ENCODE measurements at places on chromosomes 5 and 9.

GRCh38 chr5:74239261-74239660 lies 401.3 kb downstream of the ENC1 start:
- no peaks in the 10 kb centered on the region for H3K36me3 ChIP-seq
- no peaks in the 10 kb centered on the region for H3K4me1 ChIP-seq
- no peak overlapping the region for H3K27ac ChIP-seq
- no peaks in the 10 kb centered on the region for H3K27me3 ChIP-seq
- H3K4me3 ChIP-seq: no peak overlapping the region
- DNase-seq: no peak

- H3K4me3 ChIP-seq: no peak overlapping the region
- no peaks in the 10 kb centered on the region for H3K4me1 ChIP-seq
- H3K27ac ChIP-seq: no peak overlapping the region
- no peak for DNase-seq
- H3K36me3 ChIP-seq: no peaks in the 10 kb centered on the region
Observed at GRCh38 chr9:112970939-112971338, 41.1 kb downstream of the ZNF883 start.

- H3K4me3 ChIP-seq: no peak overlapping the region
- H3K27me3 ChIP-seq: no peaks in the 10 kb centered on the region
- H3K4me1 ChIP-seq: peaks cover 3% of the 10 kb centered on the region
Observed at GRCh38 chr5:44538797-44539601, 149.8 kb upstream of the FGF10 start.

DNA sequence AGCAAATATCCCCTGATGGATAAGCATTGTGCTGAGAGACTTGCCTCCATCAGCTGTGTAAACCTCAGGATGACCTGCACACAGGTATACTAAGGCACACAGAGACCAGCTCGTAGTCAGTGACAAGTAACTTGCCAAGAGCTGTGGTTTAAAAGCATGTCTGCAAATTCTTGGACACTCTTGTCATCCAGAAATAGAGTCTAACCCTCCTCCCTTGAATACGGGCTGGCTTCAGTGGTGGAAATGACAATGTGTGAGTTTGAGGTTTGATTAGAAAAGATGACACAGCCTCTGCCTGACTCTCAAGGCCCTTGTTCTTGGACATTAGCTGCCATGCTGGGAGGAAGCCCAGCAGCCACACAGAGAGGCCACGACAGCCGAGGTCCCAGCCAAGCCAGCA lies 114.4 kb downstream of the GADD45G start:
- no peak overlapping the region for H3K27ac ChIP-seq
- H3K36me3 ChIP-seq: no peaks in the 10 kb centered on the region
- peaks cover 6% of the 10 kb centered on the region for H3K4me1 ChIP-seq
- no peak overlapping the region for H3K4me3 ChIP-seq
- no peak for DNase-seq

GRCh38 chr9:109408759-109409462 lies 88.1 kb upstream of the EPB41L4B start:
- H3K27ac ChIP-seq: peak overlapping the region; percentile 95
- peaks cover 31% of the 10 kb centered on the region for H3K4me1 ChIP-seq
- H3K36me3 ChIP-seq: no peaks in the 10 kb centered on the region
- peak; percentile 74 for DNase-seq
- peak overlapping the region; percentile 64 for H3K4me3 ChIP-seq

- H3K4me3 ChIP-seq: no peak overlapping the region
- H3K27ac ChIP-seq: no peak overlapping the region
- peaks cover 19% of the 10 kb centered on the region for H3K4me1 ChIP-seq
- H3K27me3 ChIP-seq: no peaks in the 10 kb centered on the region
- DNase-seq: no peak
Observed at GRCh38 chr9:78967596-78968217, 604.1 kb upstream of the TLE4 start.

GRCh38 chr5:93608855-93609254 lies 25.8 kb downstream of the NR2F1 start:
- no peak overlapping the region for H3K27ac ChIP-seq
- peaks cover 51% of the 10 kb centered on the region for H3K27me3 ChIP-seq
- DNase-seq: no peak
- no peaks in the 10 kb centered on the region for H3K36me3 ChIP-seq
- H3K4me3 ChIP-seq: no peak overlapping the region

DNA sequence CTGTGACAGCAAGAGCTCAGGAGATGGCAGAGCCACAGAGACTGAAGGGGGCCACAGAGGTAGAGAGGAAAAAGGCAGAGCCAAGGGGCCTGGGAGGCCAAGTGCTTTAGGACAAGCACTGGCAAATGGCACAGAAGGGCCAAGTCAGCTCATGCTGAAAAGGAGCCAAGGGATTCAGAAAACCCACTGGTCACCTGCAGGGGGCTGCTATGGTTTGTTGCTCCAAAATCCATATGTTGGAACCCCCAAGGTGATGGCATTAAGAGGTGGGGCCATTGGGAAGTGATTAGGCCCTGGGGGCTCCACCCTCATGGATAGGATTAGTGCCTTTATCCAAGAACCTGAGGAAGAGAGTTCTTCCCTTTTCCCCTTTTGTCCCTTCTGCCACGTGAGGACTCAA lies 165.4 kb downstream of the ARSB start:
- no peak for DNase-seq
- no peak overlapping the region for H3K27ac ChIP-seq
- H3K27me3 ChIP-seq: no peaks in the 10 kb centered on the region
- no peak overlapping the region for H3K4me3 ChIP-seq

DNA sequence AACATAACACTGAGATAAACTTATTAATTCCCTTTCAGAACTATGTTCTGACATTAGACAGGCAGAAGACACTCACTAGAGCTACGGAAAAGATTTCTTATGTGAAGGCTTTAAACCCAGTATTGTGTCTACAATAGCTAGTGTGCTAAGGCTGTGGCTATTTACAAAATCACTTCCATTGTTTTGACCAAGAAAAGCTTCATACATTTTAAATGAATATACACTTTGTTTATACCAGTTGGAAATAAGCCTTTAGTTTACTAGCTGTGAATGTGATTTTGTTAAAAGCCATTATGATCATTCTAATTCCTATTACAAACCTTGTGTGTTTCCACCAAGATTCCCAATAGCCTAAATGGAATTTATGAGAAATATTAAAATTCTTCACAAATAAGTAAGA lies 83.0 kb downstream of the AGTPBP1 start:
- H3K27ac ChIP-seq: no peak overlapping the region
- no peak overlapping the region for H3K4me3 ChIP-seq
- no peaks in the 10 kb centered on the region for H3K4me1 ChIP-seq
- no peak for DNase-seq
- H3K27me3 ChIP-seq: no peaks in the 10 kb centered on the region
- H3K36me3 ChIP-seq: no peaks in the 10 kb centered on the region

GRCh38 chr5:14599476-14600127 lies 18.0 kb downstream of the OTULINL start:
- H3K4me3 ChIP-seq: no peak overlapping the region
- no peak for DNase-seq
- H3K27ac ChIP-seq: no peak overlapping the region

DNA sequence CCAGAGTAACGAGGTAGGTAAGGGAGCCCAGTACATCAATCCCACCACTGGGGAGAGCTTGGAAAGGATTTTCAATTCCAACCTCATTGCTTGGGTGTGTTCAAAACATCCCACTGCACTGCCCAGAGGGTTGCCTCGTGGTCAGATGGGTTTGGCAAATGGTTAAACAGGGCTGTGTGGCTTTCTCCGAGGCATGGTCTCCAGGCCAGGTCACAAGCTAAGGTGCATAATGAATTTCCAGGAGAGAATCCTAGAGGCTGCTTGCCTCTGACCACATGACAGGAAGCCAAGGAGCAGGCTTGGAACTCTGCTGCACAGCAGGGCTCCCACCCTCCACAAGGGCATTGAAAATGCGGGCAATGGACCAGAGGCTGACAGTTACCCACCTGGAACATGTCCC lies 51.6 kb downstream of the DAP start:
- peaks cover 6% of the 10 kb centered on the region for H3K27me3 ChIP-seq
- H3K36me3 ChIP-seq: peaks cover 12% of the 10 kb centered on the region
- H3K4me3 ChIP-seq: no peak overlapping the region
- H3K4me1 ChIP-seq: no peaks in the 10 kb centered on the region
- DNase-seq: no peak

DNA sequence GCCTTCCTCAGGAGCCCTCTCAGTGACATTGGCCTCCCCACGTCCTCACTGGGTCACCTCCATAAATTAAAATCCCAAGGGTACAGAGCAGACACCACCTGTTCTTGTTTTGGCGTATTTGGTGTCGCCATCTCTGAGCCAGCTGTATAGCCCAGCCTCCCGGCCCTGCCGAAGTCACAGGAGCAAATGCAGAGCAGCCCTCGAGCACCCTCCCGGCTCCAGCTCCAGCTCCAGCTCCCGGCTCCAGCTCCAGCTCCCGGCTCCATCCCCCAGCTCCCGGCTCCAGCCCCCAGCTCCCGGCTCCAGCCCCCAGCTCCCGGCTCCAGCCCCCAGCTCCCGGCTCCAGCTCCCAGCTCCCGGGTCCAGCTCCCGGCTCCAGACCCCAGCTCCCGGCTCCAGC lies 74.3 kb downstream of the ZNF354C start:
- no peak for DNase-seq
- peaks cover 6% of the 10 kb centered on the region for H3K27me3 ChIP-seq
- H3K27ac ChIP-seq: no peak overlapping the region
- H3K4me3 ChIP-seq: no peak overlapping the region
- H3K36me3 ChIP-seq: peaks cover 4% of the 10 kb centered on the region

GRCh38 chr9:127543221-127543620 lies 68.9 kb upstream of the STXBP1 start:
- H3K4me3 ChIP-seq: no peak overlapping the region
- peaks cover 12% of the 10 kb centered on the region for H3K4me1 ChIP-seq
- H3K36me3 ChIP-seq: peaks cover 4% of the 10 kb centered on the region

DNA sequence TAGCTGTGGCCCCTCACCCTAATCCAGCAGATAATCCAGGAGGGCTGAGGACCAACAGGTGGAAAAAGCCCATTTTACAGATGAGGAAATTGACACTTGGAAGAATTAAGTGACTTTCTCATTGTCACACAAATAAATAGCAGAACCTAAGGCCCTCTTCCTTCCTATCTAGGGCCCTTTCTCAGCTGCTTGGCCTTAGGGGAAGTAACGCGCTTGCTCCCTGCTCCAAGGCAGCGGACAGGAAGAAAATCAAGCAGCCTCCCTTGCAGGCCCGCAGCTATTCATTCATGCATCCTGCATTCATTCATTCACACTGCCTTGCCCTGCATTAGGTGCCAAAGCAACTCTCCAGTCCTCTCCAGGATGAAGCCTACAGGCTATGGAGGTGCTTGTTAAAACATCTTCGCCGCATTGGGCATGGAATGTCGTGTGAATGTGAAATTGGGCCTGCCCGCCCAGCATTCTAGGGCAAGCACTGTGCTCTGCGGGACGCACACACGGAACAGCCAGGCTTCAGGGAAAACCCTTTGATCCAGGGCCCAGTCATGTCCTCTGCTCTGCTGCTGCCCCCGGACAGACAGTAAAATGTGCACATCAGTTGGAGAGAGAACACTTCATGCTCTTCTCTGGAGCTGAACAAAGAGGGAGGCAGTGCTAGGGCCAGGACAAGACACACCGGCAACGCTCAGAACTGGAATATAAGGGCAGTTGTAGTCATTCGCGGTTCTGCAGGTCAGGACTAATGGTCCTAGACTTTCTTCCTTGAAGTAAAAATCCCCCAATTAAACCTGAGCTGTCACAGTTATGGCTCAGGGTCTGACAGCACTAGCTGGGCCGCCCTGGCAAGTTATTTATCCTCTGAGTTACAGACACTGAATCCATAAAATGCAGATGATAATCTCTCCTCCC lies 166.0 kb downstream of the COL23A1 start:
- no peaks in the 10 kb centered on the region for H3K27me3 ChIP-seq
- no peak overlapping the region for H3K4me3 ChIP-seq
- H3K36me3 ChIP-seq: peaks cover 5% of the 10 kb centered on the region
- H3K4me1 ChIP-seq: peaks cover 13% of the 10 kb centered on the region
- no peak for DNase-seq

GRCh38 chr9:17750269-17750668 lies 171.4 kb downstream of the SH3GL2 start:
- DNase-seq: no peak
- H3K27ac ChIP-seq: no peak overlapping the region
- H3K36me3 ChIP-seq: peaks cover 4% of the 10 kb centered on the region
- H3K4me1 ChIP-seq: peaks cover 6% of the 10 kb centered on the region

- H3K36me3 ChIP-seq: no peaks in the 10 kb centered on the region
- H3K4me1 ChIP-seq: peaks cover 16% of the 10 kb centered on the region
- no peak overlapping the region for H3K4me3 ChIP-seq
- H3K27ac ChIP-seq: no peak overlapping the region
- no peaks in the 10 kb centered on the region for H3K27me3 ChIP-seq
Observed at GRCh38 chr5:167063116-167063515, 1228.3 kb upstream of the WWC1 start.

DNA sequence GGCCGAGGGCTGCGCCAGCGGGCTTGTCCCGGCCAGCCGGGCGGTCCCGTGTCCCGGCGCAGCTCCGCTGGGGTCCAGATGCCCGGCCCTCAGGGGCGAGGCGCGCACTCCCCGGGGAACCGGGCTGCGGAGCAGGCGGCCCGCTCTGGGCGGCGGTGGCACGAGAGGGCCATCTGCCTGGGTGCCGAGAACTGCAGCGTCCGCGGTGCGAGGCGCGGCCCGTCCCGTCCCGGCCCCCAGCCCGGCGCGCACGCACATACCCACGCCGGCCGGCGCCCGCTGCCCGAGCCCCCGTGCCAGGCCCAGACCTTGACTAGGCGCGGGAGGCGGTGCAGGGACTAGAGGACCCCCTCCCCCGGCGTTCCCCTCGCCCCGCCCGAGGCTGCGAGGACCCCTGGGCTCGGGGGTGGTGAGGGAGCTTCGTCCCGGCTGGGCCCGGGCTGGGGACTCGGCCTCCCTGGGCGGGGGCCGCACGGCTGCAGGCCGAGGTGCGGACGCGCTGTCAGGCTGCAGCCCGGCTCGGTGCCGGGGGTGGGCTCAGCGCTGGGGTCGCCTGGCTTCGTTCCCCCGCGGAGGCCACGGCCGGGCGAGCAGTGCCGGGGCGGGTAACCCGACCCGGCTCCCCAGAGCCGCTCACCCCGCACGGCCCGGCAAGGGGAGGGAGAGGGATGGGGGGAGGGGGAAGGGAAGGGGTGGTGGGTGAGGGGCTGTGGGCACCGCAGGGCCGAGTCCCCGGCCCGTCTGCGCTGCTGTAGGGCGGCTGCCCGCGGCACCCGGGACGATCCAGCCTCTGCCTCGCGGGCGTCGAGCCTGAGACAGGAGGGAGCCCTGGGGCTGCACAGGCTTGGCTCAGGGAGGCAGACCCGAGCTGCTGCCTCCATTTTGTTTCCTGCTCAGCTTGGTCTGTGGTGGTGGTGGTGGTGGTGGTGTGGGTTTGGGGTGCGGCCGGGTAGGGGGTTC lies 1.2 kb upstream of the NSD1 start:
- no peaks in the 10 kb centered on the region for H3K36me3 ChIP-seq
- H3K27me3 ChIP-seq: peaks cover 11% of the 10 kb centered on the region
- peak; percentile 67 for DNase-seq
- peaks cover 20% of the 10 kb centered on the region for H3K4me1 ChIP-seq
- peak overlapping the region; percentile 78 for H3K27ac ChIP-seq

- no peaks in the 10 kb centered on the region for H3K4me1 ChIP-seq
- no peaks in the 10 kb centered on the region for H3K36me3 ChIP-seq
- no peak overlapping the region for H3K4me3 ChIP-seq
- no peak for DNase-seq
- no peak overlapping the region for H3K27ac ChIP-seq
Observed at GRCh38 chr5:88964831-88965230, 81.8 kb upstream of the MEF2C start.

GRCh38 chr5:151048526-151048925 lies 28.1 kb downstream of the GPX3 start:
- no peak overlapping the region for H3K4me3 ChIP-seq
- peaks cover 4% of the 10 kb centered on the region for H3K27me3 ChIP-seq
- no peak overlapping the region for H3K27ac ChIP-seq
- H3K4me1 ChIP-seq: no peaks in the 10 kb centered on the region
- DNase-seq: no peak

- peaks cover 4% of the 10 kb centered on the region for H3K27me3 ChIP-seq
- H3K27ac ChIP-seq: peak overlapping the region; percentile 86
- peaks cover 5% of the 10 kb centered on the region for H3K36me3 ChIP-seq
- H3K4me3 ChIP-seq: peak overlapping the region; percentile 47
- peaks cover 26% of the 10 kb centered on the region for H3K4me1 ChIP-seq
Observed at GRCh38 chr5:66661149-66661548, 65.0 kb downstream of the MAST4 start.
